Stimulated activated CD4-positive, alpha-beta T cell treated with anti-CD3 and anti-CD28 coated beads, TNF-alpha, amount 100 ng/mL, for 1 hour (primary cell): ENCODE measurements at places on chromosomes 4 and X.

- no peak for DNase-seq
Observed at GRCh38 chrX:10101269-10101668, 55.5 kb upstream of the CLCN4 start.

DNA sequence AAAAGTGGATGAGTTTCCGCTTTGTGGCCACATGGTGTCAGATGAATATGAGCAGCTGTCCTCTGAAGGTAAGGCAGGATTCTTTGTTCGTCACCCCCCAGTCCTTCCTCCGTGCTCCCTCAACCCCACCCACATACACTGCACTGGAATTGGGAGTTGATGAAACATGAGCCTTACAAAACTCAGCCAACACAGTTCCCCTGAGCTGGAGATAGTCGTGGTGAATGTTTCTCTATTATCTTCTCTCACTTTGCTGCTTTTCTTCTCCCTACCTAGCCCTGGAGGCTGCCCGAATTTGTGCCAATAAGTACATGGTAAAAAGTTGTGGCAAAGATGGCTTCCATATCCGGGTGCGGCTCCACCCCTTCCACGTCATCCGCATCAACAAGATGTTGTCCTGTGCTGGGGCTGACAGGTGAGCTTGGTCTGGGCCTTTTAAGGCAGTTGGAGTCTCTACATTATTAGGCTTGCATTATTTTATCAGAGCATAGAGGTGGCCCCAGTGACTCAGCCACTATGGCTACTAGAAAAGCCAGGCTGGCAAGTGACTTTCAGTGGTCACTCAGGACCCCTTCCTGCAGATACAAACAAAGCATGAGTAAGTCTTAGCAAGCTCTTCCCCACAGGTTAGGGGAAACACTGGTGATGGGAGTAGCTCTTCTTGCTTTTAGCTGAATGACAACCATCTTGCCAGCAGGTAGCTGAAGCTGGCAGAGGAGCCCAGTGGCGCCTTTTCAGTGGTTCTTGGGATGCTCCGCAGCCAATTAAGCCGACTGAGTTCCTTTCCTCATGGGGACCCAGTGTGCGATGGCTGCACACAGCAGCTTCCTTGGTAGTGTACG is 1.6 kb downstream of the RPL10 start:
- DNase-seq, result no peak

- no peak for DNase-seq
Observed at GRCh38 chrX:153302796-153303195, 18.8 kb downstream of the PNMA6F start.

- DNase-seq, result no peak
Observed at GRCh38 chr4:124337874-124338273, 374.7 kb downstream of the ANKRD50 start.

DNA sequence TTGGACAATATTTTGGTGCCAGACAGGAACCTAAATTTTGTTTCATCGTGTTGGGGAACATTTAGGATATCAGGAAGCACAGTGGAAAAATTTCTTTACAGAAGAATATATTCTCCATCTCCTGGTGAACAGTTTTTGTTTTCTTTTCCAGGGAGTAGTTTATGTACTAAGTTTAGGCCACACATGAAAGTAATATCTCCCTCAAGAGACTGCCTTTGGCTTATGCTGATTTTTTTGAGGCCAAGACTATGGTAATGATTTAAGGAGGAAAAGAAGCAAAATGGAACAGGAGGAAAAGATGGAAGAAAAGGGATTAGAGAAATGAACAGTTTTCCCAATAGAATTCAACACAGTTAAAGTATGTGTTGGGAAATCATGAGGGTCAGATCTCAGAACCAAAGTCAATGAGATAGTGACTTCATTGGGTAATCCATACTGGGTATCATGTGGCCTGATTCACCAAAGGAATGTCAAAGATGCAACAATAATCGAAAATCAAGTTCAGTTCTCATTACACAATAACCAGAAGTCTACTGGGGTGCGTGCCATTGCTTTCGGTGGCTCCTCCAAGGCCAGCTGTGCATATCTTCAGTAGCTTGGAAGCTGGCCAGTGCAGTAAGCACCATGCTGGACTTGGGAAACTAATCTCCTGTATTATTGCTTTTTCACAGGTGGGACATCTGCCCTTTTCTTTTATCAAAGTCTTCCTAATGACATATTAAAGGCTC is 234.8 kb downstream of the COL25A1 start:
- no peak for DNase-seq

DNA sequence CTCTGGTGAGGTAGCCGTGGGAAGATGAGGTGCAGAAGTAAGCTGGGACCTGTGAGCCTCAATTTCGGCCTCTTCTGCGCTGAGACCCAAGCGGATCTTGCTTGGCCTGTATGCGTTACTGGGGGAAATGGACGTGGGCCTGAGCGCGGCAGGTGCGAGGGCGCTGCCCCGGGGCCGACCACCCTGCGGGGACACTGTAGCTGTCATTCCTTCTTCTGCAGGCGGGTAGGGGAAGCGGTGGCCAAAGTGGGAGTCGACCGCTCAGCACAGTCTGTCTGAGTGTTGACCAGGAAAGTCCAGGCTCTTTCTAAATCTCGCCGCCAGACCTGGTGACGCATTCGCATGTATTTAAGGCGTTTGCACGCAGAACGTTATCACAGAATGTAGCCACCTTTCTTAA is 3.3 kb upstream of the LRAT start:
- DNase-seq, result no peak

- DNase-seq, result no peak
Observed at GRCh38 chr4:5927747-5928146, 34.9 kb upstream of the CRMP1 start.

- DNase-seq, result no peak
Observed at GRCh38 chrX:29640106-29640505, 575.3 kb upstream of the MAGEB2 start.

DNA sequence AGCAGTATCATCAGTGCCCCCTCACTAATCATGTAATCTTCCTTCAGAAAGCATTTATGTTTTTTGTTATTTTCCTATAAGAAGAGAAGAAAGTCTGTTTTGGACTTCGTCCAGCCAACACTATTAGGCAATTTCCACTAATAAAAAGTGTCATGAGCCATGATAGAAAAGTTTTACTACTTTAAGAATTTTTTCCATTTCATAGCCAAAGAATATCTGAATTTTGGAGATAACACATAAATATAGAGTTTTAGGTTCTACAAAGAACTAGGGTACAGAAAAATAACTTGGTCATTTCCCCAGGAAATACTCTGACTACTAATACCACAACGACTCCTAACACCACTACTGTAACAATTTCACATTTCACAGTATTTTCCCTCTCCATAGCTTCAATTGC is 41.8 kb upstream of the VEGFC start:
- no peak for DNase-seq
